ENCODE measurements at places on chromosomes 13 and 19. TPM values are rescaled to one million over a fixed set of nuclear protein-coding genes. Genes with fewer than 3 reads are reported as not detected.

ZNF723 gene
- not detected for total RNA-seq

SIGLEC10 gene
- 2.2 TPM for total RNA-seq

ADGRL1 gene
- total RNA-seq = 13.8 TPM

NLRP7 gene
- total RNA-seq = not detected

MBNL2 gene
- 121 TPM for total RNA-seq

GSX1 gene
- total RNA-seq = not detected

CRLF1 gene
- total RNA-seq = 8.9 TPM

SLC17A7 gene
- total RNA-seq = 0.48 TPM

NANOS3 gene
- total RNA-seq = not detected

TRPC4 gene
- 0.96 TPM for total RNA-seq

GGN gene
- total RNA-seq = not detected

LAMP1 gene
- 91.0 TPM for total RNA-seq

LINGO3 gene
- total RNA-seq = not detected

ERICH4 gene
- not detected for total RNA-seq
